Naive thymus-derived CD8-positive, alpha-beta T cell (primary cell): ENCODE measurements at places on chromosomes 4 and X.

DNA sequence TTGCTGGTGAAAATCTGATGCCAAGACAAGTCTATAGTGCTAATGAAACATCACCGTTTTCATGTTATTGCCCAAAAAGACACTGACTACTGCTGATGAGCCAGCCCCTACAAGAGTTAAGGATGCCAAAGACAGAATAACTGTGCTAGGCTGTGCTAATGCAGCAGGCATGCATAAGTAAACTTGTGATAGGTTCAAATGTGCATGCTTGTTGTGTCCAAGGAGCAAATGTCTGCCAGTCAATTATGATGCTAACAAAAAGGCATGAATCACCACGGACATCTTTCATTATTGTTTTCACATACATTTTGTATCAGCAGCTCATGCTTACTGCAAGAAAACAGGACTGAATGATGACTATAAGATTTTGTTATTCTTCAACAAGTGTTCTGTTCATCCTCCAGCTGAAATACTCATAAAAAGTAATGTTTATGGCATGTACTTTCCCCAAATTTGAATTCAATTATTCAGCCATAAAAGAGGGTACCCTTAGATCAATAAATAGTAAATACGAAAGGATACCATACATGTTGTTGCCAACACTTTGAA, 306.9 kb upstream of the ARSJ start:
- no peak for DNase-seq

DNA sequence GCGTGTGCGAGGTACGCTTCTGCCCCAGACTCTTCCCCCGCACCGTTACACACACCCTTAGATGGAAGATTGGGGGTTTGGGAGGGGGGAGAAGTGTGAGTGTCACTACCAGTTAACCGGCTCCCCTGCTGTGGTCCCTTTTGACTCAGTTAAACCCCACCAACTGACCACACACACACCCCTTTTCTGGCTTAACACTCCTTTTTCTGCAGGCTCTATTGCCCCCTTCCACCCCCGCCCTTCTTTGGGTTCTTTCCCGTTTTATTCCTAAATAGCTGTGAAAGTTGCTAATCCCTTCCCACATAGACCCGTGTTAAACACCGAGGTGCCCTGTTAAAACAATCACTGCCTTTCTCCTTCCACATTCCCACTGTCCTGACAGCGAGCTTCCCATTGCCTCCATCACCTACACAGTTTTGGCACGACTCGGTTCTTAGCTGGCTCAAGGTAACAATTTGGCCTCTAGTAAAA, 3.7 kb upstream of the NR3C2 start:
- DNase-seq = no peak

- no peak for DNase-seq
These were observed 183.0 kb downstream of the GBA3 start for GRCh38 chr4:22875587-22876257.

DNA sequence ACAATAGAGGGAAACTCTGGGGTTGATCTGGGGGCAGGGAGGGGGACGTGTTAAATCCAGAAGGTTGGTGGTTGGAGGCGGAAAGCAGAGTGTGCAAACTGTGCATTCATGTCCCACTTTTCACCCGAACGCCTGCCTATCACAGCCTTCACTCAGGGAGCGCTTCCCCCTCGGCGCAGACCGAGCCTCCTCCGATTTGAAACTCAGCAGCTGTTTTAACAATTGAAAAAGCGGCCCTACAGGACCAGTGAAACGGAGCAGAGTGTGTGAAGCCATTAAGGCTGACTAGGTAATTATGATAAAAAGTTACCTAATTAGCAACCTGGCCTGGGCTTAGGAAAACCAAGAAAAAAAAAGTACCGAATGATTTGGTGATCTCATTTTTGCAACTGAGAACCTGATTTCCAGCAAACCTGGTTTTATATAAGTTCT, 685 bp upstream of the NDNF start:
- DNase-seq = no peak

- DNase-seq = no peak
These were observed 122.5 kb downstream of the KCNIP4 start for GRCh38 chr4:21826071-21826470.

DNA sequence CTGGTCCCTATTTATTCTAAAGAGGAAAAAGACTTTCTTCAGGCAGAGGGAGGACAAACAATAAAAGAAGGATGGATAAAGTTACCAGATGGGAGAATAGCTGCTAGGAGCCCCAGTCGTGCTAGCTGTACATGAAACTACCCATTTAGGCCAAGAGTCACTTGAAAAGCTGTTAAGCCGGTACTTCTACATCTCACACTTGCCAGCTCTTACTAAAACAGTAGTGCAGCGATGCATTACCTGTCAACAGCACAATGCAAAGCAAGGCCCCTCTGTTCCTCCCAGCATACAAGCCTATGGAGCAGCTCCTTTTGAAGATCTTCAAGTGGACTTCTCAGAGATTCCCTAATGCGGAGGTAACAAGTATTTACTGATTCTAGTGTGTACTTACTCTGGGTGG, 1138.8 kb downstream of the ARAP2 start:
- no peak for DNase-seq

DNA sequence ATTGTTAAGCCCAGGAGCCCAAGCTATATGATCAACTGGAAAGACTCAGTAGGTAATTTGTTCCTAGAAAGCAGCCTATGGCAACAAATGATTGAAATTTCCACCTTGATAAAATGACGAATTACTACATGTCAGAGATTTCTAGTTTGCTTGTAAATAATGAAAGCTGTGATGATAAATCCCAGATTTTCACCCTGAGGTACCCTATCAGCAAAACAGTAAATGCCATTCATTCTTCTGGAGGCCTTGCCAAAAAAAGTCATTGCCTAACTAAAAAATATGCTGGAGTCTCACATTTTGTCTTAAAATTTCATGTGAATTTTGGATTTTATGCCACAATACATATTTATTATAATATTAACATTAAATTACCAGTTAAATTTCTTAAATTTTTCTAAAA, 71.3 kb downstream of the PPEF2 start:
- DNase-seq = no peak

GRCh38 chrX:130682990-130683389, 220.0 kb downstream of the ENOX2 start:
- no peak for DNase-seq

- DNase-seq = no peak
These were observed 30.5 kb upstream of the FAM120C start for GRCh38 chrX:54213603-54214002.

GRCh38 chrX:18351784-18352183, 2.7 kb downstream of the SCML2 start:
- DNase-seq = no peak

DNA sequence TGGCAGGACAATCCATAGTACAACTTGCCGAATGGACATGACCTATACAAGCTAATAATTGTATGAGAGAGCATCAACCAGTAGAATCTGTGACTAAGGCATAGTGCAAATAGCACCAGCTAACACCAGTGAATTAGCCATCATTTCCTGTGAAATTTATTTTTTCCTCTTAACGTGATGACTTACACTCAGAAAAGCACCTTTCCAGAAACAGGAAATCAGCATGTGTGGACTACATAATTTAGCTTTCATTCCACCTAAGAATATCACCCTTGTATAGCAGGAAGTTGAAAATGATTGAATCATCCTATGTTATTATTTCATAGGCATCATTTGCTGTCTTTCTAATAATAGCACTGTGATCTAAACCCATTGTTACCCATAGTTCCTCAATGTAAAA, 1393.4 kb upstream of the PCDH7 start:
- DNase-seq = no peak

GRCh38 chr4:3780347-3781171, 14.4 kb downstream of the ADRA2C start:
- no peak for DNase-seq

GRCh38 chrX:73877687-73878086, 314.7 kb downstream of the CHIC1 start:
- DNase-seq = no peak

GRCh38 chrX:22177950-22178515, 94.7 kb upstream of the CBLL2 start:
- DNase-seq = no peak

GRCh38 chr4:24516926-24517325, 67.4 kb downstream of the DHX15 start:
- DNase-seq = no peak
